Mesothelial cell of epicardium (in vitro differentiated cells): ENCODE measurements at places on chromosomes 7 and 10. TPM values are rescaled to one million over a fixed set of nuclear protein-coding genes. Genes with fewer than 3 reads are reported as not detected.
A peak's percentile ranks its signal among the peaks of the same experiment; 100 is the strongest.

DNA sequence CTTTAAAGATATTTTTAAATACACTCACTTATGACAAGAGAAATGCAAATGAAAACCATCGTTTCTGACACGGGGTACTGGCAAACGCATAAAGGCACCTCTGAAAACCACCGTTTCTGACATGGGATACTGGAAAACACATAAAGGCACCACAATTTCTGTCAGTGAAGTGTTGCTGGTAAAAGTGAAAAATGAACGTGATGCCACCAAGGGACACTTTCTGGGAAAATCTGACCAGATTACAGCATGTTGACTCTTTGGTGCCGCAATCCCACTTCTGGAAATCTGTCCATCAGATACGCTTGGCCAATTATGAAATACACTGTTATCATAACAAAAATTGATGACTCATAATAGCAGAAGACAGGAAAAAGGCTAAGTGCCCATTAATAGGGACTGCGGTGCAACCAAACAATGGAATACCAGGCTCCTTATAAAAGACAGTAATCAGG is 131.7 kb downstream of the ZMYND11 start:
- peaks cover 3% of the 10 kb centered on the region for H3K36me3 ChIP-seq
- no peaks in the 10 kb centered on the region for H3K27me3 ChIP-seq
- no peak overlapping the region for H3K4me3 ChIP-seq
- no peak for DNase-seq

- H3K27me3 ChIP-seq, result peaks cover 3% of the 10 kb centered on the region
- no peaks in the 10 kb centered on the region for H3K4me1 ChIP-seq
- no peak overlapping the region for H3K27ac ChIP-seq
- DNase-seq, result no peak
Measured at GRCh38 chr7:69553190-69553589, 45.1 kb upstream of the AUTS2 start.

DNA sequence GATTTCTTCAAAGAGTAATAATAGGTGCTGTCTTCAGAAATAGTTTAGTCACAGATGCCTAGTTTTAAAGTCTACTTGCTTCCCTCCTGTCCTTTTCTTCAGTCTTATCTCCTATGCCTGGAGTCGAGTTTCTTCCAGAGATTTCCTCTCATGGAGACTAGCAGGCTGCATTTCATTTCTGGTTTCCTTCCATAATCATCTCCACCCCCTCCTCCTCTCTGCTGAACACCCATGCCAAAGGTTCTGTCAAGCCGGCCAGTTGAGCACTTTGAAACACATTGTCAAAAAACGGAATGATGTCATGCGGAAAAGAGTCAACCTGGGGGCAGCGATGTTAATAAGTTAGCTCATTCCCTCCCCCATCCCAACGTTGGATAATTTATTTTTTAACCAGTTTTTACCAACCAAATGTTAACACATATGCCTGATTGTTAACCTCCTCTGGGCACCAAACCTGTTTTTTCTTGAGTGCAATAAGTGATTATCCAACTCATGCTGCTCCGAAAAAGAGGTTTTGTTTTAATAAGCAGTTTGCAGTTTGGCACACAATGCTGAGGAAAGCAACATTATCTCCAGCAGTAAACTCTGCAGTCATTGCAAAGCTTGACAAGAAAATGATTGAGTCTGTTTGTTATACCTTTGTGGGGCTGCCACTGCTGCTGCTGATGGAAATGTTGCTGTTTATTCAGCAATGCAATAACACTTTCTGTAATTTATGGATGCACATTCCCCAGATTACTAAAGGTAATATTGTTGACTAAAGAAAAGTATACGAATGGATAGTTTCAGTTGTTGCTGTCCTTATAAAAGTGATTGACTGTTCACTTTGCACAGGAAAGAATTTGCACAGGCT is 161.6 kb downstream of the LRMDA start:
- H3K4me3 ChIP-seq, result no peak overlapping the region
- no peak for DNase-seq
- H3K27ac ChIP-seq, result peak overlapping the region; percentile 30
- peaks cover 36% of the 10 kb centered on the region for H3K4me1 ChIP-seq

DNA sequence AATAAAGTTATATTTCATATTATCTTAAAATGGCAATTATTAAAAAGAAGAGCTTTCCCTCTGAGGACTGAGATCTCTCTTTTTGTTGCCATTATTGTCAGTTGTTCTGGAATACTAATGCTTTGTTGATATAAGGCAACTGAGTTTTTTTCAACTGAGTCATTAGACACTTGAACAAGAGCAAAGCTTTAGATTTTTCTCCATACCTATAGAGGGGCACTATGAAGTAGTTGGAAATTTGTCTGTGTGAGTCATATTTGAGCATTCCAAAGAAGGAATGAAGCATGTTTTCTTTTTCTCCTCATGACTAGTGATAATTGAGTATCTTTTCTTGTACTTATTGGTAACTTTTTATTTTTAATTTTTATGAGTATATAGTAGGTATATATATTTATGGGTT is 24.5 kb downstream of the RPA3 start:
- H3K36me3 ChIP-seq, result peaks cover 6% of the 10 kb centered on the region
- H3K27ac ChIP-seq, result no peak overlapping the region
- H3K4me3 ChIP-seq, result no peak overlapping the region
- no peak for DNase-seq
- H3K4me1 ChIP-seq, result peaks cover 15% of the 10 kb centered on the region
- H3K27me3 ChIP-seq, result no peaks in the 10 kb centered on the region

GRCh38 chr7:45181991-45182855 is 24.6 kb downstream of the RAMP3 start:
- no peak overlapping the region for H3K27ac ChIP-seq
- DNase-seq, result no peak
- peaks cover 36% of the 10 kb centered on the region for H3K27me3 ChIP-seq
- no peaks in the 10 kb centered on the region for H3K36me3 ChIP-seq
- H3K4me1 ChIP-seq, result no peaks in the 10 kb centered on the region
- no peak overlapping the region for H3K4me3 ChIP-seq

DNA sequence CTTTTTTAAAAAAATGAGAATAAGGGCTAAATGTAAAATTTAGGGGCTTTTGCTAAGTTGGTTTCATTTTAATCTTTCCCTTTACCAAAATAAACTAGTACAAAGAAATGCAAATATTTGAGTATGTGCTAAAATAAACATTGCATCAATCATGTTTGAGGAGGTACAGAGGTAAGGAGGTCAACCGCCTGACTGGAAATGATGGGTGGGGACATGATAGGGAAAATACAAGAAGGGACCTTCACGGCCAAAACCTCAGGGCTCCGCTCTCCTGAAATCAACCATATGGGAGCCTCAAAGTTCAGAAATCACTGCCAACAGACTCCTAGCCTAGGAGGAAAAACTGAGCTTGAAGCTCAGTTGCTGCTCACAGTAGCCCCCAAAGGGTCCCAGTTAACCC is 207.6 kb downstream of the AHR start:
- no peaks in the 10 kb centered on the region for H3K27me3 ChIP-seq
- H3K27ac ChIP-seq, result peak overlapping the region; percentile 2

GRCh38 chr7:55140221-55140940 is 121.6 kb downstream of the EGFR start:
- no peak overlapping the region for H3K27ac ChIP-seq
- no peaks in the 10 kb centered on the region for H3K36me3 ChIP-seq
- H3K4me3 ChIP-seq, result no peak overlapping the region

- H3K27ac ChIP-seq, result peak overlapping the region; percentile 65
- no peak for DNase-seq
- peaks cover 52% of the 10 kb centered on the region for H3K36me3 ChIP-seq
- no peak overlapping the region for H3K4me3 ChIP-seq
Measured at GRCh38 chr10:78000956-78001472, 28.3 kb downstream of the POLR3A start.

DNA sequence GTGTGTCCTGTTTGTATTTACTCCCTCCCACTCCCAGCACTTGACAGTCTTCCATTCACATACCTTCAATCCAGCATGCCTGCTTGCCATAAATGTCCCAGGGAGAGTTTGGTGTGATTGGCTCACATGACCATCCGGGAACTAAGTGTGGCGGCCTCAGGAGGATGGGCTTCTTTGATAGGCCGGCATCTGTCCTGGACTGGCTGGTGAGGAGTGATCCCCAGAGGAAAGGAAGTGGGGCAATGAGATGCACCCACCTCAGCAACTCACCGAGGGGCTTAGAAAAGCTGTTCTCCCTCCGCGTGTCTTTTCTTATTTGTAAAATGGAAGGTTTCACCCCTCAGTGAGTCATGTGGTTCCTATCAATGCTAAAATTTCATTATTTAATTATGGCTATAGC is 14.9 kb upstream of the EBF3 start:
- peaks cover 75% of the 10 kb centered on the region for H3K27me3 ChIP-seq
- no peaks in the 10 kb centered on the region for H3K36me3 ChIP-seq
- H3K4me1 ChIP-seq, result peaks cover 4% of the 10 kb centered on the region
- no peak overlapping the region for H3K27ac ChIP-seq
- no peak for DNase-seq

- DNase-seq, result no peak
- no peak overlapping the region for H3K27ac ChIP-seq
- no peaks in the 10 kb centered on the region for H3K36me3 ChIP-seq
- H3K4me3 ChIP-seq, result no peak overlapping the region
- peaks cover 30% of the 10 kb centered on the region for H3K27me3 ChIP-seq
Measured at GRCh38 chr10:117186832-117187615, 10.3 kb upstream of the KCNK18 start.

DNA sequence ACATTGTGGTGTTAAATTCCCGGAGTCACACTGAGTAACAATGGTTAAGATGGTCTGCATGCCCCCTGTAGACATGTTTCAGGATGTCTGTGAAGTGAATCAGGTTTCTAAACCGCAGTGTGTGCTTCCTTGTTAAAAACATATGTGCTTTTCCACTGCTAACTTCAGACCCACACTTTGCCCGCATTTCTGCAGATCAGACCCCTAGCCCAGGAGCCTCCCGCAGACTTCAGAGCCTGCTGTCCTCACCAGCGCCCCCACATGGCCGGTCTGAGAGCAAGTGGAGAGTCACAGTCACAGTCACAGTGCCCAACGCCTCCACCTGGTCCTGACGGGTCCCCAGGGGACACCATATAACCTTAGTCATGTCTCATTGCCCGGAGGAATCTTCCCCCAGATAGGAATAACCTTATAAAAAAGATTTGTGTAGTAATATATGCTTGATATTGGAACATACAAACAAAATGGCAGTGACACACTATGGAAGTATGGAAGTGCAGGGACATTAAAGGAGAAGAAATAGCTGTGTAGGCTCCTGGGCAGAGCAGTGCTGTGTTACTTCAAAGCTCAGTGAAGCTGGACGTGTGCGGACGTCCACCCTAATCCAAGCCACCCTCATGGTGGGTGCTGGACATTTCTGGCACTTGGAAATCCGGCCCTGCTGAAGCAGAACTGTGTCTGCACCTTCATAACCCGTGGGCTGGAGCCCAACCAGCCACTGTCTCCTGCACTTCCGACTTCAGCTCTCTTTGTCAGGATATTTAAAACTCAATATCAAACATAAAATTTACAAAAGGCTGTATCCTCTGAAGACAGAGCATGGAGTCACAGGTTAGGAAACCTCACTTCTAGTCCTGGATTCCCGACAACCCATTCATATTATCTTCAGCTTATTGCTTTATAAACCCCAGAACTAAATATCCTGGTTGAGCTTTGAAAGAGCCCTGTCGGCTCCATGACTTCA is 29.0 kb downstream of the GSTO2 start:
- no peaks in the 10 kb centered on the region for H3K27me3 ChIP-seq
- no peaks in the 10 kb centered on the region for H3K36me3 ChIP-seq
- DNase-seq, result no peak

DNA sequence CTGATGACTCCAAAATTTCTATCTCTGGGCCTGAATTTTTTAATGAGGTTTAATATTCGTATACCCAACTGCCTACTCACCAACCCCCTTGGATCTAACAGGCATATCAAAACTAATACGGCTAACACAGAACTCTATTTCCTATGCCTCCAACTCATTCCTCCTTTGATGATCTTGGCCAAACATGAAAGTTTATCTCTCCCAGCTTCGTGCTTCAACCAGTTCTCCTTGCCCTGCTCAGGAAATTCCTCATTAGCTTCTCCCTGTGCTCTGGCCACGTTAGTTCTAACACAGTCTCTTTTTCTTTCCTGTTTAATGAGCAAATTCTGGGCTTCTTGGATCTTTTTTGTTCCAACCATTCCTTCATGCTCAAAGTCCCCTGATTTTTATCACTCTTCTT is 138.9 kb upstream of the PTN start:
- H3K4me1 ChIP-seq, result no peaks in the 10 kb centered on the region
- H3K27ac ChIP-seq, result no peak overlapping the region
- H3K4me3 ChIP-seq, result no peak overlapping the region
- H3K27me3 ChIP-seq, result no peaks in the 10 kb centered on the region

- no peak overlapping the region for H3K27ac ChIP-seq
Measured at GRCh38 chr10:80697926-80698325, 160.2 kb downstream of the SH2D4B start.

DNA sequence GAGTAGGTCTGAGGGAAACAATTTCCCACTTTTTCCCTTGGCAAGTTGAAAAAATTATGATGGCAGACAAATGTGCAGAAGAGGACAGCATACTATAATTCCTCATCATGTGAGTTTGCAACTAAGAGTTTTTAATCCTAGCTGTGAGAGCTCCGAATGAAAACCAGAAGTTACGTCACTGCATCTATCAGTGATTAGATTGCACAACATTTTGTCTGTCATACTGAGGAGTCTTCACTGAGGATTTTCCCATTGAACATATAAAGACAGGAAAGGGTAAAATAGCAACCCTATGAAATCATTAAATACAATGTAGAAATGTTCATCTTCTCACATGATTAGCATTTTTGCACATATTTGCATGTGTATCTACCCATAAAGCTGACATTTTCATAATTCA is 45.8 kb downstream of the ZNF736 start:
- no peaks in the 10 kb centered on the region for H3K27me3 ChIP-seq
- H3K27ac ChIP-seq, result no peak overlapping the region
- no peak for DNase-seq
- no peak overlapping the region for H3K4me3 ChIP-seq
- no peaks in the 10 kb centered on the region for H3K36me3 ChIP-seq

GRCh38 chr7:36546331-36546730 is 156.7 kb downstream of the ANLN start:
- no peaks in the 10 kb centered on the region for H3K27me3 ChIP-seq
- peaks cover 6% of the 10 kb centered on the region for H3K4me1 ChIP-seq
- H3K36me3 ChIP-seq, result no peaks in the 10 kb centered on the region
- no peak for DNase-seq
- no peak overlapping the region for H3K27ac ChIP-seq

DNA sequence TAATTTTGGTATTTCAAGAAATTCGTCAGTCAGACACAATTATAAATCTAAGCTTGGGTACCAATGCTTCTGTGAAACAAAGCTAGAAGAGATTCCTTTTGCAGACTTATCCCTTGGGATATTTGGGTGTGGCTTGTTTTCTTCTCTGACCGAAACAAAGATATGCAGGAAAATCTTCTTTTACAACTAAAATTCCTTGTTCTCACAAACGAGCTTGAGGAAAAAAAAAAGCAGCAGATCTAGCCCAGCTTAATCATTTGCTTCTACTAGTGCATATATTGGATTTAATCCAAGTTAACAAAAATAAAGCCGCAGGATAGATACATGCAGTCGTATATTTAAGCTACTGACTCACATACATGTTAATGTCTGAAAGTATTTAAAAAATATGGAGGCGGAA is 104.2 kb downstream of the PRTFDC1 start:
- H3K27me3 ChIP-seq, result no peaks in the 10 kb centered on the region
- H3K4me1 ChIP-seq, result peaks cover 13% of the 10 kb centered on the region
- H3K27ac ChIP-seq, result no peak overlapping the region
- no peak overlapping the region for H3K4me3 ChIP-seq
- peaks cover 4% of the 10 kb centered on the region for H3K36me3 ChIP-seq
- no peak for DNase-seq

PNLIPRP3 gene
- not detected in 3 replicates for total RNA-seq

PCDH15 gene
- 24.0 to 26.3 TPM (median 24.8 TPM) in 3 replicates for total RNA-seq

PDGFA gene
- 74.0 to 78.8 TPM (median 75.3 TPM) in 3 replicates for total RNA-seq

RGR gene
- not detected in 3 replicates for total RNA-seq

EPO gene
- total RNA-seq, result 0.16 to 0.27 TPM in 2 of 3 replicates, not detected in the other
